ENCODE measurements at places on chromosomes 2 and 18. TPM values are rescaled to one million over a fixed set of nuclear protein-coding genes. Genes with fewer than 3 reads are reported as not detected.

DNA sequence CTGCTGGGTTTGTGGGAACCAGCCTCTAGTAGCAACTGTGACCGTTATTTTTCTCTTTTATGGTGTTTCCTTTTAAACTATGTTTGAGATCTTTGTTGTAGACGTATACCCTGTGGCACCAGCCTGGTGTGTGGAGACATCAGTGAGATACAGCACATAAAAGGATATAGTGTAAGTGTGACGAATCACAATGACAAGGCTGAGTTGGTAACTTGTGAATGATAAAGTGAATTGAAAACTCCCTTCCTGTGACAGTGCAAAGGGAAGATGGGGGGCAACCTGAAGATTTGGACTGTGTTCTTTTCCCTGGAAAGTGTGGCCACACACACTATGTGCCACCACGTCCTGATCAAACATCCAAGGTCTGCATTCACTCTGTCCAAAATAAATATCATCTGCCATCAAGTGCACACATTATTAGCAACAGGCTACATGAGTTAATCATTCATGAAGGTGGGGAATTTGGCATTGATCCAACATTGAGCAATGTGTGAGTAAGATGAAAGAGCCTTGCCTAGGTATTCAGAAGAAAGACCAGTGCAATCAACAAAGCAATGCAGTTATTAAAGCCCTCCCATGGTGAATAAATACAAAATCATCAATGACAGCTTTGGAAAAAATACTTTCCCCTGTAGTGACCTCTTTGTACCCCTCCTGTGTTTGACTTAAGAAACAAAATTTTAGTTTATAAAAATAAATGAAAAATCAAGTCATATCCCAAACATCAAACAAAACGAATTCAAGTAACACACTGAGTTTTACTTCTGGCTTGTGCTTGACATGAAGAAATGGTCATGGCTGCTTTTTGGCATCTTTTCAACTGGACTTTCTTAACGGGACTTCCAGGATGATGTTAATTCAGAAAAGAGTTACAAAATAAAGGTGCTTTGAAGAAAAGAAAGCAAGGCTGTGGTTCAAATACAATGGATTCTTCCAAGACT is 1280.5 kb upstream of the ZEB2 start:
- no peaks in the 10 kb centered on the region for H3K36me3 ChIP-seq
- H3K27ac ChIP-seq = no peak overlapping the region

DNA sequence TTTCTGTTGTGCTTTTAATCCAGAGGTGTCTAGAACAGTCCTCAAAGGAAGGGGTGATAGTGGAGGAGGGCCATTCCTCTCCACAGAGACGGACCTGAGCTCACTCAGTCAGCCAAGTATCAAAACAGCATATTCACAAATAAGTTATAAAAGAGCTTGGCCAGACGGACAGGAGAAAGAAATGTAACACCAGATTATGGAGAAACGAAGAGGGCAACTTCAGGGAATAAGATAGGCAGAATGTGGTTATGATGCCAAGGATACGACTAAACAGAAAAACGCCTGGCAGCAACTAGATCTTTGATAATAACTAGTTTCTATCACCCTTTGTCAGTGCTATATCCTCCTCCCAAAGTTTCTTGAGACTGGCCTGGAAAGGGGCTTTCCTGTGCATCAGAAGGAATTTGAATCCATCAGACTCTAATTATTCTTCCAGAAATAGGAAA is 42.5 kb downstream of the MAP4K3 start:
- H3K4me1 ChIP-seq = no peaks in the 10 kb centered on the region
- H3K4me3 ChIP-seq = no peak overlapping the region
- H3K36me3 ChIP-seq = peaks cover 2% of the 10 kb centered on the region
- DNase-seq = no peak
- no peak overlapping the region for H3K27ac ChIP-seq
- no peaks in the 10 kb centered on the region for H3K27me3 ChIP-seq

DNA sequence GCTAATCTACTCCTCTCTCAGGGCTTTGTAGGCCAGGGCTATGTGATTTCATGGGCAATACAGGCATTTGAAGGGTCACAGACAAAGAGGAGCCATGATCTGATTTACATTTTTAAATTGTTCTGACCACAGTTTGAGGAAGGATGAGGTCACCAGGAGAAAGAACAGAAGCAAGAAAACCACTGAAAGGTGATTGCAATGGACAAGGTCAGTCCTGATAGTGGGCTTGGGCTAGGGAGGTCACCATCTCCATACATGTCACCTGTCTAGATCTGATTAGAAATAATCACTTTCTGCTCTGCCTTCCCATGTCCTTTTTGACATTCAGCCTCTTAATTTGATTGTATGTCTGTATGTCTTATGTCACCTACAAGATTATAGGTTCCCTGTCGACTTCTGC is 248.9 kb upstream of the CWC22 start:
- no peak overlapping the region for H3K4me3 ChIP-seq
- no peaks in the 10 kb centered on the region for H3K36me3 ChIP-seq
- no peak for DNase-seq
- no peak overlapping the region for H3K27ac ChIP-seq

The PLEK gene
- 31.8 TPM for total RNA-seq

The UGT1A4 gene
- total RNA-seq = not detected

The PIEZO2 gene
- not detected for total RNA-seq

GRCh38 chr2:105487142-105488069 is 88.6 kb upstream of the FHL2 start:
- no peaks in the 10 kb centered on the region for H3K36me3 ChIP-seq
- no peak overlapping the region for H3K27ac ChIP-seq
- H3K27me3 ChIP-seq = peaks cover 20% of the 10 kb centered on the region
- H3K4me3 ChIP-seq = no peak overlapping the region
- no peak for DNase-seq
- no peaks in the 10 kb centered on the region for H3K4me1 ChIP-seq

The CFAP65 gene
- not detected for total RNA-seq

DNA sequence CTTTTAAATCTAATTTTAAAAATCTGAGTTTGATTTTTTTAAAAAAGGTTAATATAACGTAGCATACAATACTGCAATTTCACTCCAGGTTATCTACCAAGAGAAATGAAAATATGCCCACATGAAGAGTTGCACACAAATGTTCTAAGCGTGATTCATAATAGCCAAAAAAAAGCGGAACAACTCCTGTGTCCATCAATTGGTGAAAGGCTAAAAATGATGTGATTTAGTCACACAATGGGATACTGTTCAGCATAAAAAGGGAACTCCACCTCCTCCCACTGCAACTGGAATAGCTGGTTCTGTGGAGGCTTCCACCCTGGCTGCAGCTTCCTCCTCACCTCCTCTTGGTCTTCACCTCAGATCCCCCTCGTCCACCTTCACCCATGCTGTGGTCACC is 132.8 kb downstream of the PIK3C3 start:
- DNase-seq = no peak
- H3K4me1 ChIP-seq = peaks cover 19% of the 10 kb centered on the region
- H3K27ac ChIP-seq = no peak overlapping the region
- peaks cover 27% of the 10 kb centered on the region for H3K36me3 ChIP-seq
- no peaks in the 10 kb centered on the region for H3K27me3 ChIP-seq
- H3K4me3 ChIP-seq = no peak overlapping the region

- peaks cover 7% of the 10 kb centered on the region for H3K36me3 ChIP-seq
- no peak overlapping the region for H3K27ac ChIP-seq
- DNase-seq = no peak
Measured at GRCh38 chr2:196266351-196266750, 95.0 kb upstream of the STK17B start.

The COL6A3 gene
- total RNA-seq = 1.5 TPM

The INPP4A gene
- total RNA-seq = 229 TPM

The RBFA gene
- total RNA-seq = 28.6 TPM

The RNF125 gene
- total RNA-seq = 26.1 TPM

DNA sequence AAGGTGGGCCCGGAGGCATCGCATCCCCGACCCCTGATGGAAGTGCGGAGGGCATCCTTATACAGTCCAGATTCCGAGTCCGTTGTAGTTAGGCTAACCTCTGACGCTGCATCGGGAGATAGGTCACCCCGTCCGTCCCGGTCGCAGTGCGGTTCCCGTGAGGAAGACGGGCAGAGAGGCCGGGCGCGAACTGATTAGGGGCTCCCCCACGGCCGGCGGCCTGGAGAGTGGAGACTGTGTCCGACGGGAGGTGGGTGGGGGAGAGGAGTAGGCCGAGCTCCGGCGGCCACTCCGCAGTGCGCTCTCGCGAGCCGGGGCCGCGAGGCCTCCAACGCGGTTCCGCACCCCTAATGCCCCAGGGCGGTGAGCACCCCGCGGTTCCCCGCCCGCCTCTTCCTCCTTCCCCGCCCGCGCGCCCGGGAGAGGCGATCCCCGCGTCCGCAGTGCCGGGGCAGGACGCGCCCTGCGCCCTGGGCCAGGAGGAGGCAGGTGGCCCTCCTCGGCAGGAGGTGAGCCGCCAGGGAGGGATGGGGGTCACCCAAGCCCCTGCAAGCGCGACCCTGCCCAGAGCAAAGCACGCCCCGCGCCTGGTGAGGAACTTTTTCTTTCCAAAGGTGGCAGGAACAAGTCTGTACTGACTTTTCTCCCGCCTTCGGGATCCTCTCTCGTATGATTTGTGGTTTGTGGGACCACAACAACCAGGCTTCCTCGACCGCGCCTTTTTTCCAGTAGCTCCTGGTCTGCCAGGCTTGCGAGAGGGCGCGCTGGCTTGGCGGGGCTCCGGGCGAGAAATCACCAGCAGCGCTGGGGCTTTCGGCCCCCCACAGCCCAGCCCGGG is 1.4 kb upstream of the SP5 start:
- no peak overlapping the region for H3K27ac ChIP-seq
- H3K27me3 ChIP-seq = peaks cover 82% of the 10 kb centered on the region
- peaks cover 5% of the 10 kb centered on the region for H3K36me3 ChIP-seq

DNA sequence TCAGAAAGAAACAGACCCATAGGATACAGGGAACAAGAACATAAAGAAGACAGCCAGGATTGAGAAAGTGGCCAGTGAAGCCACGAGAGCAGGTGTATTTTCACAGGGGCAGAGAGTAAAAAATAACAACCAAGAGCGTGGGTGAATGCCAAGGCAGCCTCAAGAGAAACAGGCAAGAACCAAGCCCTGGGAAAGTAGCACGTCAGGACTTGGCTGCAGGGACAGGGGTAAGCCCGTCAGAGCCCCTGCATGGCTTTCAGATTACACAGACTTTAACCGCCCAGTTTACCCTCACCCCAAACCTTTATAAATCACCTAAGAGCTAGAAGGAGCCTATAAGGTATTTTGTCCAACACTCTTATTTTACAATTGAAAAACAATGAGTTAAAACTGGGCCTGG is 43.7 kb downstream of the ARL4C start:
- no peaks in the 10 kb centered on the region for H3K27me3 ChIP-seq
- peaks cover 60% of the 10 kb centered on the region for H3K36me3 ChIP-seq
- peak overlapping the region; percentile 86 for H3K27ac ChIP-seq
- peak overlapping the region; percentile 78 for H3K4me3 ChIP-seq

- H3K27me3 ChIP-seq = no peaks in the 10 kb centered on the region
- H3K4me3 ChIP-seq = no peak overlapping the region
- H3K4me1 ChIP-seq = no peaks in the 10 kb centered on the region
- no peak overlapping the region for H3K27ac ChIP-seq
- no peak for DNase-seq
Measured at GRCh38 chr2:21092308-21092869, 31.4 kb upstream of the TDRD15 start.

DNA sequence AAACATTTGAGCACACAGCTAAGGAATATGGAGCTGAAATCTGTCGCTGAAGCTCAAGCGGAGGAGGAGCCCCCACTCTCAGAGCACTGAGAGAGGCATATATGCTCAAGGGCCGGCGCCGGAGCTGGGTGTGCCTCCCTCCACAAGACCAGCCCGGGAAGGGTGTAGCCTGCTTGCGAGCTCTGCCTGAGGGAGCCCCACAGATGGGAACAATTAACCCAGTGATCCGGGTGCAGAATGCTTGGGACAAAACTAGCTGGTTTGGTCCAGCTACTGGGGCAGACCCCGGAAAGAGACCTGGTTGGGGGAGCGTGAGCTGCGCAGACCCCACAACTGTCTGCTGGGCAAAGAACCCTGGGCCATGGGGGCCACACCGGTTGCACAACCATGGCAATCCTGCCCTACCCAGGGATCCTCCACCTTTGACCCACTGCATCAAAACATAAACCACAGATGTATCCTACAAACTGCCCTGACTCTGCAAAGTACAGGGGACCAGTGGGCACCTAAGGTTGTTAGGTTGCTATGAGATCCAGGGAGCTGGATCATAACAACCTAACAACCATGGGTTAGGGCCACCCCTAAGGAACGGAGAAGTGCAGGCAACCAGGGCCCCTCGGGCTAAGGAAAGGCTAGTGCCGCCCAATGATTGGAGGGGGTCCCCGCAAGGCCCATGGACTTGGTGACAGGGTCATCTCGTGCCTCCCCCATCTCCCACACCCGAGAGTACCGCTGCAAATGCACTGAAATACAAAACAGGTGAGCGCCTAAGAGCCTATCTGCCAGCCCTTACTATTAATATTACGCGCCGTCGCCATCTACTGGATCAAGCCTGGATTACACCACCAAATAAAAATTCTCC is 53.4 kb upstream of the SCN1A start:
- H3K27ac ChIP-seq = no peak overlapping the region
- peak; percentile 55 for DNase-seq
- H3K27me3 ChIP-seq = no peaks in the 10 kb centered on the region
- H3K4me1 ChIP-seq = no peaks in the 10 kb centered on the region

DNA sequence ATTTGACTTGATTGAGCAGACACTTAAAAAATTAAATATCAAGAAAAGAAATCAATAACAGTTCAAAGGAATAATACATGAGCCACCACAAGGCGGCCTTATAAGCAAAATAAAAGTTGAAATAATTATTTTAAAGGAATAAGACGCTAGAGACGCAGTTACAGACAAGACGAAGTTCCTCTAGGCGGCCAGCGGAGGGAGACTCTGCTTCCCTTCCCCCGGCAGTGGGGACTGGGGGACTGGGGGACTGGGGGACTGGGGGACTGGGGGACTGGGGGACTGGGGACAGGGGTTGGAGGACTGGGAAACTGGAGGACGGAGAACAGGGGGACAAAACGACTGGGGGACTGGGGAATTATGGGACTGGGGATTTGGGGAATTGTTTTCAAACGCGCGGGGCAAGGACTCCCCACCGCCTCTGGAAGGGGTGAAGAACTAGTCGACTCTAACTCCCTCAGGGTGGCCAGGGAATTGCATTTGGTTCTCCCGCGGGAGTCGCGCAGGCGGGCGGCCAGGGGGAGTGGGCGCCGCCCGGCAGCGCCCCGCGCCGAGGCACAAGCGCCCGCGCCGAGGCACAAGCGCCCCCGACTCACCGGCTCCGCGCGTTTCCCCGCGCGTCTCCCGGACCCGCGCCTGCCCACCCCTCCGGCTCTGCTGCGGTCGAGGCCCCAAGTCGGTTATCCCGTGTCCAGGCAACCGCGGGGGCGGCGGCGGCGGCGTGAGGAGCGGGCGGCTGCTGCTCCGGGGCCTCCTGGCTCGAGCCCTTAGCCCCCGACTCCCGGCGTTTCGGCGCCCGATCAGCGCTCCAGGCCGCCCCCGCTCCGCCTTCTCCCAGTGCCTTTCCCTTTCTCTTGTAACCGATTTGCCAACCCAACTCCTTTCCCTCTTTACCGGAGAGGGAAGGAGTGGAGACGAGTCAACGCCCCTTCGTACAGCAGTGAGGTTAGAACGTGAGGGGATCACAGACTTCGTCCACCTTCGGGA is at the start of gene CCDC178:
CCDC178 (minus strand) TSS at position 662 of the 984 bp plus-strand sequence. CDS start 28,633 bp downstream, outside the sequence.
- no peaks in the 10 kb centered on the region for H3K4me1 ChIP-seq
- H3K27ac ChIP-seq = no peak within 1 kb of the TSS
- peaks cover 2% of the 10 kb centered on the region for H3K36me3 ChIP-seq
